ENCODE measurements at places on chromosomes 2 and 18.
A peak's percentile ranks its signal among the peaks of the same experiment; 100 is the strongest.

DNA sequence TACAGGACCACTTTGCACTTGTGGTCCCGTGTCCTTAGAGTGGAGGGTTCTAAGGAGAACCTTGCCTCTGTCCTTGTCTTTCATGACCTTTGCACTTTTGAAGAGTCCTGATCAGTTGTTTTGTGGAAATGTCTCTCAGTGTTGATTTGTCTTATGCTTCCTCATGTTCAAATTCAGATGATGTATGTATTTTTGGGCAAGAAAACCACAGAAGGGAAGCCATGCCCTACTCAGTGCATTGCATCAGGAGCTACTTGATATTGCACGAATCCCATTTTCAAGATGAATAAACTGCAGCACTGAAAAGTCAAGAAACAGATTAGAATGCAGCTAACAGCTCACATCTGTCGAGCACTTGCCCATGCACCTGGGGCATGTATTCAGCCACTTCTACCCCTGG is 152.2 kb downstream of the INHBB start:
- DNase-seq, result no peak

- no peak for DNase-seq
Observed at GRCh38 chr2:70005752-70006446, 44.5 kb upstream of the ASPRV1 start.

GRCh38 chr2:102001767-102002142 is 10.0 kb downstream of the IL1R2 start:
- DNase-seq, result no peak

DNA sequence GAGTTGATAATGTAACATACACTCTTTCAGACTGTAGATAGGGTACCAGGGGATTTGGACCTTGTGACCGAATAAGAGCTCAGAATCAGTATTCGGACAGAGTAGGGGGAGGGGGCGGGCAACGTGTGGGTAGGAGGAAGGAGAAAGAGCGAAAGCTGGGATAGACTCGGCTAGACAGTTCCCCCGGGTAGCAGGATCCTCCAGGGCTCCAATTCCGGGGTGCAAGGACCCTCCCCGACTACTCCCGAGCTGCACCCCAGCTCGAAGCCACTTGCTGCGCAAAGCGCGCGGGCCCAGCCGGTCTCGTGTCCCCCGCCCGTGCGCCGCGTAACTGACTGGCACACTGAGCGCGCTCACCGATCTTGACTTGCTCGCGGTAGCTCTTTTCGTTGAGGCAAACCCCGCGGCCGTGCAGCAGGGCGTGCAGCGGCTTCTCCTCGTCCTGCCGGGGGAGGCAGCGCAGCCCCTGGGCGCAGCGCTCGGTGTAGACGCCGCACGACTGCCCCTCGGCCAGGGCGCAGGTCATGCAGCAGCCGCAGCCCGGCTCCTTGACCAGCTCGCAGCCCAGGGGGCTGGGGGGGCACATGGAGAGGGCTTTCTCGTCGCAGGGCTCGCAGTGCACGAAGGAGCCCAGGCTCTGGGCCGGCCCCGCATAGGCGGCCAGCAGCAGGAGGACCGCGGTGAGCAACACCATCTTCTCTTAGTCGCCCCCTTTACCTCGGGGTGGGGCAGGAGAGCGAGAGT is 1.1 kb downstream of the IGFBP5 start:
- no peak for DNase-seq

GRCh38 chr2:214156971-214157370 is 253.9 kb upstream of the VWC2L start:
- DNase-seq, result no peak

DNA sequence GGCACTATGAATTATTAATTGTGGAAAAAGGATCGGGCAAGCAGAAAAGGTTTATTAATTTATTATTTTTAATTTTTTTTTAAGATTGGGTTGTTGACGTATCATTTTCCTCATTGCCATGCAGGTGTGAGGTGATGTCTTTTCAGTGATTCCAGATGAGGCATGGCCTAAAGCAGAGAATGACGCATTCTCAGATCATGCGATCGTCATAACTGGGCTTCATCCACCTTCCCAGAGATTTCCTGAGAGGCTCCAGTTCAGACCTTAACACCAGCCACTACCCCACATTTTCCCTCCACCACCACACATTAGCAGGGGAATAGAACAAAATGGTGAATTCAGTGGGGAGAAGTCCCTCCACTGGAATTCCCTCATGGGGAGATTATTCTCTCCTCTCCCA is 518.4 kb upstream of the SPHKAP start:
- DNase-seq, result no peak

DNA sequence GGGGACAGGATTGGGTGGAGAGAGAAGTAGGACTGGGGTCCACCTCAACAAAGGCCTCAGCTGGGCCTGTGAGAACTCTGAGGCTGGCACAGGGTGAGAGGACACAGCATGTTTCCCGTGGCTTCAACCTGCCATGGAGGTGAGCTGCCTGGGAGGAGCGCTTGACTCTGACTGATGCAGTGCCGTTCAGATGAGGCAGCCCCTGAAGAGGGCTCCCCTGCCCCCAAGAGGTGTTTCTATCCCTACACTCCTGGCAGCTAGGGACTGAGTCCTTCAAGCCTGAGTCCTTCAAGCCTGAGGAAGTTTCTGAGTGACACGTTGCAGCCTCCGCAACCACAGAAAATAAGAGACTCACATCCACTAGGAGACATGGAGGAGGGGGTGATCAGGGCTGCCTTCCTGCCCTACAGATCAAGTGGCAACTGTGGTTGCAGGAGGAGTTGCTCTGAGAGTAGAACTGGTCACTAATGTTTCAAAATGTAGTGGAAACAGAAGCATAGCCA is 49.6 kb upstream of the TMEM177 start:
- DNase-seq, result no peak

GRCh38 chr2:214699236-214699635 is 110.2 kb downstream of the BARD1 start:
- DNase-seq, result no peak

DNA sequence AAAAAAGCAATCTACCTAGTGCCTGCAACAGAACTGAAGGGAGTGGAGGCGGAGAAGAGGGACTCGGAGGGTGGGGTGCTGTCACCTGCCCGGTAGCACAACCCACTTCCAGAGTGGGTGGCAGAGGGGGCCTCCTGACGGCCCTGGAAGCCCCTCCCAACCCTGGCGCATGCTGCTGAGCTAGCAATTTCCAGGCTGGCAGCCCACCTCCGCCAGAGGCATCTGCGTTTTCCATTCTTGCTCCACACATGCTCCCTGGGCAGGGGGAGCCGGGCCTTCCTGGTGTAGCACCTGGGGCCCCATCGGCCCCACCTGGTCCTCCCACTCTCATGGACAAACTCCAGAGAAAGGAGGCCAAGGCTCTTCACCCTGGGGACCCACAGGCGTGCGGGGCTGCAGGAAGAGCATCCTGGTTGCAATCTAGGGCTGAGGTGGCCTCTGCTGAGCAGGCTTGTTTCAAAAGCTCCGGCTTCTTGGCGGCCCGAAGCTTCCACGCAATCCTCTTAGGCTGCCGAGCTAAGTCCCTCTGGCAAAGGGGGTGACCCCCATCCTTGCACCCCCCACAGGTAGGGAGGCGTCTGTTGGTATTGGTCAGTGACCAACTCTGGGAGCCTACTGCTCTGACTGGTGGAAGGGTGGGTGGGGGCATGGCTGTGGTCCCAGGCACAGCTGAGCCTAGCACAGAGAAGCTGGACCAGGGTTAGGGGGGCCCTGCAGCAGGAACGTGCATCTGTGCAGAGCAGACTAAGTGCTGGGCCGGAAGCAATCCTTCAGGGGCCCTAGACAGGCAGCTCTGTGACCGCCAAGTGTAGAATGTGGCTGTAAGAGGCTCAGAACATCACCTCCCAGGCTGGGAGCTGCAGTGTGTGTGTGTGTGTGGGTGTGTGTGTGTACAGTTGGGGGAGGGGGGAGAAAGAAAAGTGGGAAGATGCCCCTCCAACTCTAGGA is 2.6 kb downstream of the HS6ST1 start:
- no peak for DNase-seq

GRCh38 chr2:177253704-177254103 is 10.8 kb downstream of the NFE2L2 start:
- no peak for DNase-seq

GRCh38 chr2:240832205-240832727 is 12.2 kb upstream of the KIF1A start:
- peak; percentile 98 for DNase-seq

DNA sequence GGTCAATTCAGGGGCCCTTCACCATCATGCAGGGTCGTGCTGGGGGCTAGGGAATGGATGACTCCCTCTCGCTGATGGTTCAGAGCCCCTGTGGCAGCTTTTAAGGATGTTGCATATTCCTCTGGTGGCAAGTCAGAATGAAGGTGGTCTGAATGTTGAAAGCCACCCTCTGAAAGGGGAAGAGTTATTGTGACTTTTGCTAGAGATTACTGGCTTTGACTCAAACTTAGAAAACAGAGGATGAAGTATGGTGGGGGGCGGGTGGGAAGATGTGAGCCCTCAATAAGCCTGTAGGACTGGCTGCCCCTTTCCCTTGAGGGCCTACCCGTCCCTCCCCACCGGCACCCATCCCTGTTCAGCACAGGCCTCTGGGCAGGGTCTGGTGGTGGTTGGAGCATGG is 23.2 kb downstream of the MC2R start:
- DNase-seq, result no peak

GRCh38 chr18:31774477-31774785 is 13.8 kb upstream of the SLC25A52 start:
- no peak for DNase-seq

- no peak for DNase-seq
Observed at GRCh38 chr2:127596311-127597045, 49.5 kb upstream of the GPR17 start.

DNA sequence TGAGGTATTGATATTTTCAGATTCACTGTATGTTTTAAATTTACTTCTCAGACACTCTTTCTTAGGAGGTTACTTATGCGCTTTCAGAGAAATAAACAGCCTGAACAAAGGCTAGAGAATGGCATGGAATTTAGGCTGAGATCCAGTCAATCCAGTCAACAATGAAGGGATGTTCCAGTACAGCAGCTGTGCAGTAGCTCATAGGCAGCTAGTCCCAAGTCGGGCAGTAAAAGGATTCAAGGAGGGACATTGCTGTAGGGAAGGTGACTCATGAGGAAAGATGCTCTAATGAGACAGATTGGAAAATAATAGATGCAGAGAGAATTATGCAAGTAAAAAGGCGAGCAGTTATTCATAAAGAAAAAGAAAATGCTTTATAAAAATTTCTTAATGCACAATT is 397.9 kb upstream of the RGPD4 start:
- no peak for DNase-seq

All from CD4-positive, alpha-beta T cell treated with Interleukin-17A for 1 hour (primary cell).